ENCODE measurements at places on chromosomes 1 and 21. TPM values are rescaled to one million over a fixed set of nuclear protein-coding genes. Genes with fewer than 3 reads are reported as not detected.

The HOOK1 gene
- total RNA-seq: 12.0 TPM

The RSPH1 gene
- 2.6 TPM for total RNA-seq

The KCTD3 gene
- 95.5 TPM for total RNA-seq

The ETV3L gene
- not detected for total RNA-seq

The NHLH1 gene
- total RNA-seq: not detected

The WNT2B gene
- 3.2 TPM for total RNA-seq

The GRHL3 gene
- 8.1 TPM for total RNA-seq

The RCC1 gene
- 13.8 TPM for total RNA-seq

The TMOD4 gene
- total RNA-seq: 1.7 TPM

The EXTL1 gene
- 3.2 TPM for total RNA-seq

The TRIM46 gene
- total RNA-seq: 1.6 TPM

The ACTA1 gene
- total RNA-seq: 3.9 TPM

The ATP6V1G3 gene
- not detected for total RNA-seq

The TMPRSS3 gene
- total RNA-seq: 0.27 TPM

The ASCL5 gene
- not detected for total RNA-seq

The COA6 gene
- 31.3 TPM for total RNA-seq

The LRRN2 gene
- 15.3 TPM for total RNA-seq

The S100A13 gene
- 53.3 TPM for total RNA-seq

The ITGB3BP gene
- 7.4 TPM for total RNA-seq

The NIBAN1 gene
- 97.4 TPM for total RNA-seq

The ACTL8 gene
- 5.9 TPM for total RNA-seq

The KRTAP21-2 gene
- total RNA-seq: not detected

The TSPEAR gene
- 0.85 TPM for total RNA-seq

The SLFNL1 gene
- 5.8 TPM for total RNA-seq

The NGF gene
- 1.1 TPM for total RNA-seq

The CRYZL1 gene
- 22.3 TPM for total RNA-seq

The LCE1F gene
- not detected for total RNA-seq
